ENCODE measurements at places on chromosomes 3 and 15.

- DNase-seq = no peak
Observed at GRCh38 chr15:83449250-83449671, 2.1 kb downstream of the SH3GL3 start.

DNA sequence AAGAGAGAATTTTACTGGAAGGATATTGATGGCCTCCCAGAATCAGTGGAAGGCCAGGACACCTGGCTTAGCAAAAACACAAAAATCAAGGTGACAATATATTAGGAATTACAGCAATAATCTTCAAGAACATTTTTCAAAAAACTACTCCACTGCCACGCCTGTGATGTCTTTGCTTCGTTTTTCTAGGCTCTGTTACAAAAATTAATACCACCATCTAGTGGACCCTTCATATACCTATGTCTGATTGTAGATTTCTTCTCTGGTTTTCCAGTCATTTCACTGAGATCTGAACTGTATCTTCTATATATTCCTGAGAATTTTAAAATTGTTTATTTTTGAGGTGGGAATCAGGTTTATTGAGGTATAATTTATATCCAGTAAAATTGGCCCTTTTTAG is 5.6 kb upstream of the SLC33A1 start:
- DNase-seq = peak; percentile 63

DNA sequence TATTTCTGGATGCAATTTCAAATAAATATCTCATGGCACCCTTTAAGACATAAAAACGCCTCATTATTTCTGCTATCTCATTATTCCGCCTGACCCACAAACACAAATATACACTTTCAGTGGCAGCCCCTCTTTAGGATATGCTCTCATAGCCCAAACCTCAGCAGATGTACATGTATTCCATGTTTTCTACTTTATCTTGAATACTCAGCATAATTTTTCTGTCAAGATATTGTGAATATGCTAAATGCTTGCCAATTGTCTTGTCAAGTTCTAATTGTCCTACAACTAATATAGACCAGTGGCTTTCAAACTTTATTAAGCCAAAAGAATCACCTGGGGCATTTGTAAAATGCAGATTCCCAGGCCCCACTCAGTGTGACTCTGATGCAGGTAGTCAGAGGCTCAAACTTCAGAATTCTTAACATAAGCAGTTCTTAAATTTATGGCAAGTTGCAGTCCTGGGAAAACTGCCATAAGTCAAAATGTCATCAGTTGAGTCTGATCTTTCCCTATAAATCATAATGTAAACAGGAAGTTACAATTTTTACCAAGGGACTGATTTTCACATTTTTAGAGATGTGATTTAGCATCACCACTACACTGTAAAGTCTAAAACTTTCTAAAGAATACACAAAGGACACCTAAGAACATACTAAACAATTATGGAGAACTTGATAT is 135.1 kb downstream of the TBL1XR1 start:
- no peak for DNase-seq

DNA sequence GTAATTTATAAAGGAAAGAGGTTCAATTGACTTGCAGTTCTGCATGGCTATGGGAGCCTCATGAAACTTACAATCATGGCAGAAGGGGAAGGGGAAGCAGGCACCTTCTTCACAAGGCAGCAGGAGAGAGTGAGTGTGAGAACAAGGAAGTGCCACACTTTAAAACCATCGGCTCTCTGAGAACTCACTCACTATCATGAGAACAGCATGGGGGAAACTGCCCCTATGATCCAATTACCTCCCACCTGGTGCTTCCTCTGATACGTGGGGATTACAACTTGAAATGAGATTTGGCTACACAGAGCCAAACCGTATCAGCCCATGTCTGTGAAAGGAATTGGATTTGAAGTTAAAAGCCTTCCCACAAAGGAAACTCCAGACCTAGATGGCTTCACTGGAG is 39.1 kb downstream of the TKT start:
- DNase-seq = no peak

GRCh38 chr15:47331829-47332393 is 385.4 kb upstream of the SEMA6D start:
- DNase-seq = no peak

DNA sequence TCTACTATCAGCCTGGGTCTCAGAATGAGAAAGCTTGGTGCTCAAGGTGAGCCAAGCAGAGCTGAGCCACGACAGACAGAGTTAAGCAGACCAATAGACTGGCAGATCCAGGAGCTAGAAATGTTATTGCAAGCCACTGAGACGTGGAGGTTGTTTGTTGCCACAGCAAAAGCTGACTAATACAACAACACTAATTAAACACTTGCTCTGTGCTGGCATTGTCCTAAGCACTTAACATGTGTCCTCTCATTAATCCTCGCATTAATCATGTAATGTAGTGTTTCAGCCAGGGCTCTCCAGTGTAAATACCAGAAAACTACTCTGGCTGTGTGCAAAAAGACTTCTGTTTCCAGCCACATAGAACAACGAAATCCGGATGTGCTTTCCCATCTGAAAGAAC is 11.6 kb upstream of the SPSB4 start:
- no peak for DNase-seq

GRCh38 chr15:69143756-69144436 is 16.5 kb upstream of the GLCE start:
- DNase-seq = no peak

DNA sequence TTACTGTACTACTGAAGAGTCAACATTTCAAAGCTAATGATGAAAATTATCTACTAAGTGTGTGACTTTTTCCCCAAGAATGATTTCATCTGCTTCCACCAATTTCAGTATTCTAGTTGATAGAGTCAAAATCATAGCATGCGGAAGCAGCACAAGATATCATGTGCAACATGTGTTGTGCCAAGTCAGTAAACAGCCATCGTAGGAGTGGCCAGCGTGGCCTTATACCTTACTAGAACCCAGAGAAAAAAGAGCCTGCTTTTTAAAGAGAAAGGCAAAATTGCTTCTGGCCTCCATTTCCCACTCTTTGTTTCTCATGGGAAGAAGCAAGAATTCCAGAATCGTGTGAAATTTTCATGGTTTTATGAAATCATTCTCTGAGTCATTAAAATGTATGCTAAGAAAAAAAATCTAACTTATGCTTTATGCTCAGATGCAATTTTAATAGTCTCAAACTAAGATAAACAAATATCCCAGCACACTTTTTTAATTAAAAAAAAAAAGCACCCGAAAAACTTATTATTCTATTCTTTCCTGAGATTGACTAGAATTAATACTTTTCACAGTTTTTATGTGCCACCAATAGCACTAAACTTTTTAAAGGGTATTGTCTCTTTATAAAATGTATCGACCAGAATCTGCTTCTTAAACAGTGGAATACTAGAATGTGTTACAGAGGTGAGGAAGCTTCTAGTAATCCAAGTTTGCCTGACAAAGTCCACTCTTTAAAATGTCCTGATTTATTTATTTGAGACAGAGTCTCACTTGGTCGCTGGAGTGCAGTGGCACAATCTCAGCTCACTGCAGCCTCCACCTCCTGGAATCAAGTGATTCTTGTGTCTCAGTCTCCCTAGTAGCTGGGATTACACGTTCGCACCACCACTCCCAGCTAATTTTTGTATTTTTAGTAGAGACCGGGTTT is 87.3 kb downstream of the MBNL1 start:
- no peak for DNase-seq

DNA sequence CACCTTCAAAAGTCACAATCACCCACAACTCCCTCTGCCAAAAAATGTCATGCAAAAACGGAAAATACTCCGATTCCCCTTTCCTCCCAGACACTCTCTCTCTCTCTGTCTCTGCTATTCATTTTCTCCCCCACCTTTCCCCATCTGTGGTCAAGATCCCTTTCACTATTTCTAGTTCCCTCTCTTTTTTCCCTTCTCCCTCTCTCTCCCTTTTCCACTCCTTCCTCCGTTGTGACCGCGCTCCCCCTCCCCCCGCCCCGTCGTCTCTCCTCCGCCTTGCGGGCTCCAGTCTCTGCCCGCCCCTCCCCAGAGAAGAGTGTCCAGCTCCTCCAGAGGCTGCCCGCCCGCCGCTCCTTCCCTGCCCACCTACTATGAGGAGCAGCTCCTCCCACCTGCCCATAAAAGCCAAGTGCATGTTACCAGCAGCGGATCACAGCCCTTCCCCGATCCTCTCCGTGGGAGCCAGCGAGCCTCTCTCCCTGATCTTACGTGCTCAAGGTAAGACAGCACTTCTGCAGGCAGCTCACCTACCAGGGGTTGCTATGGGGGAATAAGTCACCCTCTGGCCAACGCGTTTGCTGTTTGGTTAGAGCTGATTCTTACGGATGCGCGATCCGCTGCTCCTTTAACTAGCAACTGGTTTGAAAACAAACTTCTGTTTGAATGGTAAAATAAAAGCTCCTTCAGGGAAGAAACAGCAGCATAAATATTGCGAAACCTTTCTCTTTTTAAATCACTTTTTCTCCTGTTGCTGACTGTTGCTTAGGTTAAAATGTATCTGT is at the start of gene COL8A1:
TSS of gene COL8A1 (plus strand) at position 428 of the 782 bp plus-strand sequence. CDS start 152,089 bp downstream, outside the sequence.
- DNase-seq = no peak

GRCh38 chr3:24533561-24534193 is 39.0 kb upstream of the THRB start:
- no peak for DNase-seq

DNA sequence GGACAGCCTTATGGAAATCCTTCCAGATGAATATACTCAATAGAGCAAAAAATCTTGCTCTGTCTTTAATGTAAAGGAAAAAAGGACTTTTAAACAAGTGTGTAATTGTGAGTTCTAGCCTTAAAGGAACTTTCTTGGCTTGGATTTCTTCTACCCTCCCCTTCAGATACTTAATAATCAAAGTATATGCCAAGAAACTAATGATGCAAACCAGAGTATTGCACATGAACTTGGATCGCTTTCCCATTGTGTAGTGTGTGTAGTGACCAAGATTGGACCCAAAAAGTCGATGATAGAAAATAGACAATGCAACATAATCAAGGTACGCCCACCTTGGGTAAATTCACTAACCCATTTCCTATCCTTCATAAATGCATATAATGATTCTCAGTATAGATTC is 123.8 kb downstream of the TIGIT start:
- DNase-seq = no peak

DNA sequence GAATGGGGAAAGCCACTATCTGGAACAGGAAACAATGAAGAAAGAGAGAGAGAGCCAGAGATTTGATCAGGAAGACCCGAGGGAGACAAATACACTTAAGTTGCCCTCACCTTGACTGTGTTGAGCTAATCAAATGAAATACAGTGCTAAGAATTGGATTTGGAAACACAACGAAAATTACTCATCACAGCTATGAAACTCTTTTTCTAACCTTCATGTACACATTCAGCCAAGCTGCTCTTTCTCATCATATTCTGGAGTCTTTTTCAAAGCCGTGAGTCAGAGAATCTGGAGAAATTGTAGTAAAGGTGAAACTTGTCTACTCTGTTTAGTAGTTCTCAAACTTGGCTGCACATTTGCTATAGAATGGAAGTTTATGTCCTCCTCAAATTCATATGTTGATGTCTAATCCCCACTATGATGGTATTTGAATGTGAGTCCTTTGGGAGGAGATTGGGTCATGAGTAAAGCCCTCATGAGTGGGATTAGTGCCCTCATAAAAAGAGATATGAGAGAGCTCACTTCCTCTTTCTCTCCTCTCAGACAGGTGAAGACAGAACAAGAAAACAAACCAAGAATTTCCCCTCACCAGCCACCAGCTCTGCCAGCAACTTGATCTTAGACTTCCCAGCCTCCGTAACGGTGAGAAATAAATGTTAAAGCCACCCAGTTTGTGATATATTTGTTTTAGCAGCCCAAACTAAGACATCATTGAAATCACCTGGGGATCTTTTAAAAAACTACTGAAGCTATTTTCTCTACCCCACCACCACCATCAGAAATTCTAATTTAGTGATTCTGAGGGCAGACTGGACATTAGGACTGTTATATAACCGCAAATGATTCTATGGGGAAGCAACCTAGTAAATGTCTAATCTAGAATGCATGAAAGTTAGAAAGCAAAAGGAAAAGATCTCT is 143.6 kb upstream of the GRM7 start:
- no peak for DNase-seq

GRCh38 chr3:85589145-85589544 is 630.4 kb downstream of the CADM2 start:
- no peak for DNase-seq

GRCh38 chr15:67087507-67088172 is 22.2 kb downstream of the SMAD3 start:
- DNase-seq = no peak

DNA sequence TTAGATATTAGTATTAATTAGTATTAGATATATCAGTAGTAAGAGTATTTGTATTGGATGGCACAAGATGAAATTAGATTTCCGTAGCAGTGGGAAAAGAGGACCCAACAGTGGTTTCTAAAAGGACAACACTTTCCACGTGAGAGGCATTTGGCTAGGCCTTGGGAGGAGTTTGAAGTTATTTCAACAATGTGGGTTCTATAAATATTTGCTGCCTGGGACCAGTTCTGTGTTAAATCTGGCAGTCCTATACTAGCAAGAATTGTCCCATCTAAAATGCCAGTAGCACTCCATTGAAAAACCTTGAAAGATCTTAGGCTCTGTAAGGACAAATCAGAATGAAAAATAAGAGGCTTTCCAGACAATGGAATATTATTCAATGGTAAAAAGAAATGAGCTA is 347.1 kb upstream of the DNAJC19 start:
- no peak for DNase-seq

DNA sequence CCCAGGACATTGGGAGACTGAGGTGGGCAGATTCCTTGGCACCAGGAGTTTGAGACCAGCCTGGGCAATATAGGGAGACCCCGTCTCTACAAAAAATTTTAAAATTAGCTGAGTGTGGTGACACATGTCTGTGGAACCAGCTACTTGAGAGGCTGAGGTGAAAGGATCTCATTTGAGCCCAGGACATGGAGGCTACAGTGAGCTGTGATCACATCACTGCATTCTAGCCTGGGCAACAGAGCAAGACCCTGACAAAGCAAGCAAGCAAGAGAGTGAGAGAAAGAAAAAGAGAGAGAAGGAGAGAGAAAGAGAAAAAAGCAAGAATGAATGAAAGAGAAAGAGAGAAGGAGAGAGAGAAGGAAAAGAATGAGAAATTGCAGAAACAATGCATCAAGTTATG is 52.1 kb upstream of the CSPG5 start:
- no peak for DNase-seq

- DNase-seq = no peak
Observed at GRCh38 chr3:131283862-131284261, 97.7 kb upstream of the NUDT16 start.

GRCh38 chr15:84552896-84553295 is 47.9 kb upstream of the ZSCAN2 start:
- no peak for DNase-seq

DNA sequence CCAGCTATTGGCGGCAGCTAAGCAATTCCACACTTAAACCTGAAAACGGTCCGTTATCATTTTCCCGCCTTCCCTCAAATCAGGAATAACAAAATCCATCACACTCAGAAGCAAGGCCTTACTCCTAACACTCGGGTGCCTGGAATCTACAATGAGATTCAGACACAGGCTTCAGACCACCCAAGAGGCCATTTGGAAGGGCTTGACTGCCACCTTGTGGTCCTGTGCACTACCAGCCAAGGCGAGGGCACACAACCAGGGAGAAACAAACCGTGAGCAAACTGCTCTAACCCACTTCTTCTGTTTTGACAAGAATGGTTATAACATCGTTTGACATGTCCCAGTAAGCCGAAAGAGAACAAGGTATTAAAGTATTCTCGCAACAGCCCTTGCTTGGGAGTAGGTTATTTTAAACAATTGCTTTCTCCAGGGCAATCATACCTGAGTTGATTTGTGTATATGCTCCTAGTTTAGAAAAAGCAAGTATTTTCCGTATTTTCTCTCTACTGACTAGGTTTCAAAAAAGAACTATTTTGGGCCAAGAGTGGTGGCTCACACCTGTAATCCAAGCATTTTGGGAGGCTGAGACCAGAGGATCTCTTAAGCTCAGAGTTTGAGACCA is 40.1 kb upstream of the TAFA4 start:
- DNase-seq = peak; percentile 36
